ENCODE measurements at places on chromosomes 16 and 17.

GRCh38 chr17:8235676-8236075 is 12.2 kb downstream of the CTC1 start:
- H3K4me3 ChIP-seq: no peak overlapping the region
- H3K27me3 ChIP-seq: no peaks in the 10 kb centered on the region
- H3K36me3 ChIP-seq: peaks cover 79% of the 10 kb centered on the region
- DNase-seq: no peak
- H3K4me1 ChIP-seq: no peaks in the 10 kb centered on the region

- no peaks in the 10 kb centered on the region for H3K4me1 ChIP-seq
- no peak overlapping the region for H3K27ac ChIP-seq
- H3K4me3 ChIP-seq: no peak overlapping the region
- no peaks in the 10 kb centered on the region for H3K27me3 ChIP-seq
- DNase-seq: no peak
- H3K36me3 ChIP-seq: no peaks in the 10 kb centered on the region
Measured at GRCh38 chr17:75738218-75738802, 17.1 kb downstream of the ITGB4 start.

DNA sequence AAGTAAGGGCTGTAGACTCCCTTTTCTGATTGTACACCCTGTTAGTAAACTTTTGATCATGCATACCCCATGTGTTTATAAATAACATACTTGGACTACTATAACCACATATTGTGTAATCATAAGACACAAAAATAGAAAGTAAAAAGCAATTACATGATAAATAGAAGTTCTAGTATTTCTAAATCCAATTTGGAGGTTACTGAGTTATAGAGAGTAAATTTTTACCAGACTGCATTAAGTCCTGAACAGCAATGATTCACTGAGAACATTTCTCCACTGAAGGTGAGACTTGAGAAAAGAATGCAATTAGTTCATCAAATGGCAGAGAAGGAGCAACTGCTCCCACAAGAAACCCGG is 7.7 kb upstream of the TBKBP1 start:
- H3K27me3 ChIP-seq: no peaks in the 10 kb centered on the region
- H3K4me1 ChIP-seq: no peaks in the 10 kb centered on the region
- H3K4me3 ChIP-seq: no peak overlapping the region

DNA sequence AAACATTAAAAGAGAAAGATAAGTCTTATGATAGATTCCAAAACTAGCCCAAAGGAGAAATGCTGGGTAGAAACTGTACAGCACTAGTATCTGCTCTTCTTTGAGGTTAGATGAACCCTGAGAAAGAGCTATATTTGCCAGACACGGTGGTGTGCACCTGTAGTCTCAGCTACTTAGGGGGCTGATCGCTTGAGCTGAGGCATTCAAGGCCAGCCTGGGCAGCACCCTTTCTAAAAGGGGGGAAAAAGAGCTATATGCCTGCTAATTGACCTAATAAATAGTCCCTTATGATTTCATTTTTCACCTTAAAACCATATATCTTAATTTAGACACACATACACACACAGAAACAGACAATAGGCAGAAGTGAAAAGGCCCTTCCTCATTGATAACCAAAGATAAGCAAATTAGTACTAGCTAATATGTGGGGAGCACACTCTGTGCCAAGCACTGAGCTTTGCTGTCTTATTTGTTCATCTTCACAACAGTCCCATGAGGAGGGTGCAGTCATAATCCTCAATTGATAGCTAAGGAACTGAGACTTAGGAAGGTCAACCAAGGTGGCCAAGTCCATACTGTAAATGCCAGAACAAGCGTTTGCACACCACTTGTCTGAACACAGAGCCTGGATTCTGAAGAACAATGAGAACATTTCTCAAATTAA is 56.6 kb upstream of the NLK start:
- H3K27ac ChIP-seq: no peak overlapping the region
- no peaks in the 10 kb centered on the region for H3K4me1 ChIP-seq
- DNase-seq: no peak
- H3K4me3 ChIP-seq: no peak overlapping the region
- no peaks in the 10 kb centered on the region for H3K36me3 ChIP-seq
- H3K27me3 ChIP-seq: no peaks in the 10 kb centered on the region

DNA sequence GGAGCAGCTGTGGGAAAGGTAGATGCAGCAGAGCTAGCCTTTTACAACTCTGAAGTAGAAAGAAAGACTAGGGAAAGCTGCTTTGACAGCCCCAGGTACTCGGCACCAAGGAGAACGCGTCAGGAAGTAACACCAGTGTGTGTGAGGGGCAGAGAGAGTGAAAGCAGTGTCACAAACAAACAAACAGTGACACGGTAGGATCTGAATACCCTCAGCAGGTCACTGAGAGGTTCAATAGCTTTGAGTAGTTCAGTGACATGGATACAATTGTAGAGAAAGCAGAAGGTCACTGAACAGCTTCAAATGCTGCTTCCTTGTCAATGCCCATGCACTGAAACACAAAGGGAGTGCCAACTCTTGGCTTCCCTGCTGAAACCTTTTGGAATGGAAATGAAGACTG is 150.3 kb upstream of the C17orf78 start:
- no peak overlapping the region for H3K4me3 ChIP-seq
- H3K36me3 ChIP-seq: peaks cover 12% of the 10 kb centered on the region
- no peak overlapping the region for H3K27ac ChIP-seq
- no peak for DNase-seq
- no peaks in the 10 kb centered on the region for H3K27me3 ChIP-seq

DNA sequence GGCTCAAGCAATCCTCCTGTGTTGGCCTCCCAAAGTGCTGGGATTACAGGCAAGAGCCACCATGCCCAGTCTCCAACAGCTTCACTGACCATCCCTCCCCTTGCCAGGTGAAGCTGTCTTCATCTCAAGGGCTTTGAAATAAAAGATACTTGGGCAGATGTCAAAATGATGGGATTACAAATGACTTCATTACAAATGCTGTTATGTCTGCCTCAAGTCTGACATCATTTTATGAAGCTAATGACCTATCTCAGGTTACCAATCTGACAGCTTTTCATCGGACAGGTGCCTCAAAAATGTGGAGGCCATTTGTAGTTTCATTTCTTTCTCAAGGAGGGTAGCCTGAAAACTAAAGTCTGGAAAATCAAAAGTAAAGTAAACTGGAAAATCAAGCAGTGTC is 323.7 kb upstream of the TBX2 start:
- H3K36me3 ChIP-seq: no peaks in the 10 kb centered on the region
- peak overlapping the region; percentile 4 for H3K27ac ChIP-seq
- no peak for DNase-seq
- H3K4me1 ChIP-seq: no peaks in the 10 kb centered on the region
- H3K4me3 ChIP-seq: no peak overlapping the region

DNA sequence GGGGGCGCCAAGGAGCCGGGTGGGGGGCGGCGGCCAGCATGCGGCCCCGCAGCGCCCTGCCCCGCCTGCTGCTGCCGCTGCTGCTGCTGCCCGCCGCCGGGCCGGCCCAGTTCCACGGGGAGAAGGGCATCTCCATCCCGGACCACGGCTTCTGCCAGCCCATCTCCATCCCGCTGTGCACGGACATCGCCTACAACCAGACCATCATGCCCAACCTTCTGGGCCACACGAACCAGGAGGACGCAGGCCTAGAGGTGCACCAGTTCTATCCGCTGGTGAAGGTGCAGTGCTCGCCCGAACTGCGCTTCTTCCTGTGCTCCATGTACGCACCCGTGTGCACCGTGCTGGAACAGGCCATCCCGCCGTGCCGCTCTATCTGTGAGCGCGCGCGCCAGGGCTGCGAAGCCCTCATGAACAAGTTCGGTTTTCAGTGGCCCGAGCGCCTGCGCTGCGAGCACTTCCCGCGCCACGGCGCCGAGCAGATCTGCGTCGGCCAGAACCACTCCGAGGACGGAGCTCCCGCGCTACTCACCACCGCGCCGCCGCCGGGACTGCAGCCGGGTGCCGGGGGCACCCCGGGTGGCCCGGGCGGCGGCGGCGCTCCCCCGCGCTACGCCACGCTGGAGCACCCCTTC is 484 bp downstream of the FZD2 start:
- no peaks in the 10 kb centered on the region for H3K36me3 ChIP-seq
- H3K27ac ChIP-seq: peak overlapping the region; percentile 83
- peaks cover 24% of the 10 kb centered on the region for H3K4me1 ChIP-seq
- no peak for DNase-seq

GRCh38 chr16:46853713-46854443 is 22.9 kb upstream of the C16orf87 start:
- no peak for DNase-seq
- no peaks in the 10 kb centered on the region for H3K4me1 ChIP-seq
- no peak overlapping the region for H3K4me3 ChIP-seq
- no peaks in the 10 kb centered on the region for H3K27me3 ChIP-seq
- no peaks in the 10 kb centered on the region for H3K36me3 ChIP-seq

GRCh38 chr17:80611816-80612215 is 67.2 kb downstream of the RPTOR start:
- peaks cover 4% of the 10 kb centered on the region for H3K4me1 ChIP-seq
- H3K27me3 ChIP-seq: no peaks in the 10 kb centered on the region
- no peaks in the 10 kb centered on the region for H3K36me3 ChIP-seq
- H3K27ac ChIP-seq: no peak overlapping the region

DNA sequence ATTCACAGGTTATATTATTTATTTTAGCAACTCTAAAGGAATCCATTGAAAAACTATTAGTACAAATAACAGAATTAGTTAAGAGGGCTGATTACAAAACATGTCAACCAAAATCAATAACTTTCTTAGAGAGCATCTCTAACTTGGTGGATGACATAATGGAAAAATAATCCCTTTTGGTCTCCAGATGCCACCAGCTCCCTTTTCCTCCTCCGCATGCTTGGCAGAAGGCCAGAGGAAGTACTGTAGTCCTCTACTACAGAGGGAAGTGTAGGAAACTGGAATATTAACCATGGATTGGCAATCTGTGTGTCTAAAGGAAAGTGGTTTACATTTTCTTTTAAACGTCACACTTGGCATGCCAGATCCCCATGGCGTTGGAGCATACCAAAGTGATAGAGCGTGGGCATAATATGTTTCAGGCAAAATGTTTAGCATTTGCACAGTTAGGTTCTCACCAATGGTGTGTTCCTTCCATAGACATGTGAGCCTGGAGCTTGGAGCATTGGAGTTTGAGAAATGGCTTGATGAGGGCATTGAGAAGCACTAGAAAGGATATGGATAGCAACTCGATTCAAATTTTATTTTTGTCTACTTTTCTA is 106.3 kb downstream of the PRKCB start:
- H3K4me3 ChIP-seq: no peak overlapping the region
- no peaks in the 10 kb centered on the region for H3K36me3 ChIP-seq
- no peaks in the 10 kb centered on the region for H3K27me3 ChIP-seq
- no peaks in the 10 kb centered on the region for H3K4me1 ChIP-seq

DNA sequence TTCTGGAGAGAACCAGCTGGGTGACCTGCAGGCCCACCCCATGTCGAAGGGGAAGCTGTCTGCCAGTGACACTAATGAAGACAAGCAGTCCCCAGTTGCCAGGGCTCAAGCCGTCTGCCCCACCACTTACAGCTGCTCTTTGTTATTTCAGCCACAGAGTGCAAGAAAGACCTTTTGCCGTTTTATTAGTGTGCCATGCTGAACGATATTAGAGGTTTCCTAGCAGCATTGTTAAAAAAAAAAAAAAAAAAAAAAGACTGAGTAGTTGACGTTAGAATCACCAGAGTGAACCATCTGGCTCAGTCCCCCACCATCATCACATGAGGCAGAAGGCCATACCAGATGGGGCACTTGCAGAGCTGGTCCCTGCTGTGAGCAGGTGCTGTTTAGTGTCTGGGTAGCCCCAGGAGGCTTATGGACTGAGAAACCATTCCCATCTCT is 26.5 kb upstream of the SLC39A11 start:
- no peaks in the 10 kb centered on the region for H3K27me3 ChIP-seq
- H3K27ac ChIP-seq: no peak overlapping the region
- no peak overlapping the region for H3K4me3 ChIP-seq

DNA sequence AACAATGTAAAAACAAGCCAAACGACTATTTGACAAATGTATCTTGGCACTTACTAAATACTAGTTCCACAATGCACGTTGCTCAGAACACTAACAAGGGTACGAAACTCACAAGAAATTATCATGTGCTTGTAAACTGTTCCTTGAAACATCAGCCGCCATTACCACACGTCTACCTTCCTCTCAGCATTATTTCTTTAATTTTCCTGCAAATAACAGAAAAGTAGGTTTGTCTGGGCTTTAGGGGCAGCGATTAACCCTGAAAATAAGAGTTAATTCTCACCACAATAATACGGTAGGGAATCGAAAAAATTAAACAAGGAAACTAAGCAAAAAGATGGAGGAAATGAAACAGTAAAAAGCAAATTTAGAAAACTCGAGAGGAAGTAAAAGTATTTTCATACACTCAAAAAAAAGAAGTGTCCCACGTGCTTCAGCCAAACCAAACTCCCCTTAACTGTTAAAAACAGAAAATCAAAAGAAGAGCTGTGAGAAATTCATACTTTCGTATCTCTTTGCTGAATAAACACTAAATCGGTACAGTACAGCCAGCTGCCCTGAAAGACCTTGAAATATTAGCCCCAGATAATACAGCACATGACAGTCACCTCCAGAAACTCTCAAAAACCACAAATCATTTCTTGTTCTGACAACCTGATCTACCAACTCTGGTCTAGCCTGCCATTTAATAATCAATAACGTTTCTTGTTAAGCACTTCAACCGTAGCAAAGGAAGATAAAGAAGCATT is 1.2 kb downstream of the ARHGAP17 start:
- no peak for DNase-seq
- H3K27ac ChIP-seq: peak overlapping the region; percentile 94
- no peaks in the 10 kb centered on the region for H3K36me3 ChIP-seq

- DNase-seq: no peak
- H3K36me3 ChIP-seq: no peaks in the 10 kb centered on the region
- peaks cover 26% of the 10 kb centered on the region for H3K27me3 ChIP-seq
- H3K27ac ChIP-seq: no peak overlapping the region
- H3K4me1 ChIP-seq: no peaks in the 10 kb centered on the region
Measured at GRCh38 chr17:48733632-48734328, 5.2 kb upstream of the HOXB13 start.

DNA sequence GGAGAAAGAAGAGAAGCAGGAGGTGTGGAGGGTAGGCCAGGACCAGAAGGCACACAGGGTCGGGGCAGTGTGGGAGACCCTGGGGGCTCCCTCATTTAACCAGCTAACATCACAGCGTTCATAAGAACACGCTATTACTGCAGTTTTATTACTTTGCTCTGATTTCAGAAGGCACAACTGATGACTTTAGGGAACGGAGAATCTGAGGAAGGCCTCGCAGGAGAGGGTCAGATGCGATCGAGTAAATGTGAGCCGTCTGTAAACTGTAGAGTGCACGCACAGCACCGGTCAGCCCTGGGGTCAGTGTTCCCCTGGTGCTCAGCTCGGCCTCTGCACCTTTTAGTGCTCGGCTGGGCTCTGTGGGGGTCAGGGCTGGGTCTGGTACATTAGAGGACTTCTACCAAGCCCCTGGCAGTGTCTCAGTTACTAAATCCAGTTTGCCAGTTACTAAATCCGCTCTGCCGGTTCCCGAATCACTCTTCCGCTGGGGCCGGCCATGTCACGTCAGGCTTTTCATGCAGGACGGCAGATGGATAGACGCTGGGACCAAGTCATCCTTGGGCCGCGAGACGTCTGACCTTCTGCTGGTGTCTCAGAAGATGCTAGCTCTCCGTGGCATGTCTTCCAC is 325.9 kb downstream of the SEC14L1 start:
- no peak overlapping the region for H3K4me3 ChIP-seq
- peaks cover 19% of the 10 kb centered on the region for H3K4me1 ChIP-seq
- H3K36me3 ChIP-seq: no peaks in the 10 kb centered on the region
- no peak overlapping the region for H3K27ac ChIP-seq
- no peaks in the 10 kb centered on the region for H3K27me3 ChIP-seq

- H3K4me3 ChIP-seq: no peak overlapping the region
- no peaks in the 10 kb centered on the region for H3K4me1 ChIP-seq
- DNase-seq: no peak
Measured at GRCh38 chr17:73939806-73940205, 263.7 kb upstream of the RPL38 start.

Measured in thoracic aorta (tissue), 2 donors.